Stimulated activated CD4-positive, alpha-beta T cell treated with anti-CD3 and anti-CD28 coated beads, Interleukin-15, amount 100 ng/mL, for 24 hours (primary cell): ENCODE measurements at places on chromosomes 16 and 17.

DNA sequence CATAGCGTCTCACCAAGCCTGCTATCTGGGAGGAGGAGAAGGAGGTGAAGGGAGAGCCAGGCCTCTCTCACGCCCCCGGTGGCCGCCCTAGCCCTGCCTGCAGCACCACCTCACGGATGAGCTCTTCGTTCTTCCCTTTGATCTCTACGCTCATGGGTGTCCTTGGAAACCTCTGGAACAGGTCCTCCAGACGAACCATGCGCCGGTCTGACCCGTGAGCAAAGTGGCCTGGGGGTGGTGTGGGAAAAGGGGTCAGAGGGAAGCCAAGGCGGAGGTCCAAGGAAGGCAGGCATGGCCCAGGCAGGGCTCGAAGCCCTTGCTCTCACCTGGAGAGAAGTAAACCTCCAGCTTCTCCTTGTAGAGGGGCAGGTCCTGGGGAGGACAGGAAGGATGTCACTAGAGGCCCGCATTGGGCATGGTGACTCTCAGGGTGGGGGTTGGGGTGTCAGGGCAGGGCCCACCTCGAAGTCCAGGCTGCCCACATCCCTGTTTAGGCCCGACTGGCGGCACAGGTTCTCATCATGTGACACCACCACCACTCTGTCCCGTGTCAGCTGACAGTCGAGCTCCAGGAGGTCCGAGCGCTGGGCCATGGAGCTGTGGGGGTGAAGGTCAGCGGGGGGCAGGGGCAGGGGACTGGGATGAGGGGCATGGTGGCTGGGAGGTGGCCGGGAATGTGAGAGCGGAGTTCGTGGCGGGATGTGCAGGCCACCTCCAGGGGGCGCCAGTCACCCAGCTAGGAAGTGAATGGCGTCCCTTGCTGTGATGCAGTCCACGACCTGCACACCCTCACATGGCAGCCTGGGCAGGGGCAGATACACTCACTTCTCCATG is 923 bp downstream of the GDPD3 start:
- DNase-seq, result peak; percentile 83

- DNase-seq, result peak; percentile 32
These were observed 120.6 kb downstream of the IRF8 start for GRCh38 chr16:86019446-86020047.

- DNase-seq, result no peak
These were observed 123.6 kb downstream of the OR1D5 start for GRCh38 chr17:2939714-2940351.

GRCh38 chr17:41663451-41664171 is 25.1 kb upstream of the EIF1 start:
- DNase-seq, result no peak

DNA sequence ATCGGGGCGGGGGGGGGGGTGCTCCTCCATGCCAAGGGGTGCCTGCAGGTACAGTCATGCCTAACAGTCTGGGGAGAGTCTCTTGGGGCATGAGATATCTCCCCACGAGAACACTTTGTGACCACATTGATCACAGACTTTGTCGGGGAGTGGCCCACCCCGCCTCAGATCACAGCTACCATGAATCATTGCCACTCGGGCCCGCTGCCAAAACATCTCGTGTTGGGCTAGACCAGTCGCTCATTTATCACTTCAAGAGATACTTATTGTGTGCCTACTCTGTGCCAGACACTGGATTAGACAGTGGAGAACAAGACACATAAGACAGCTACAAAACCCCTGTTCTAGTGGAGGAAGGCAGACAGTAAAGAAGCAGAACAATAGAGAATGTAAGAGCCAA is 72.6 kb downstream of the CLEC16A start:
- peak; percentile 40 for DNase-seq

GRCh38 chr16:48101069-48101674 is 54.6 kb downstream of the ABCC12 start:
- DNase-seq, result peak; percentile 79

- DNase-seq, result no peak
These were observed 96.9 kb downstream of the HS3ST4 start for GRCh38 chr16:25788637-25789036.

DNA sequence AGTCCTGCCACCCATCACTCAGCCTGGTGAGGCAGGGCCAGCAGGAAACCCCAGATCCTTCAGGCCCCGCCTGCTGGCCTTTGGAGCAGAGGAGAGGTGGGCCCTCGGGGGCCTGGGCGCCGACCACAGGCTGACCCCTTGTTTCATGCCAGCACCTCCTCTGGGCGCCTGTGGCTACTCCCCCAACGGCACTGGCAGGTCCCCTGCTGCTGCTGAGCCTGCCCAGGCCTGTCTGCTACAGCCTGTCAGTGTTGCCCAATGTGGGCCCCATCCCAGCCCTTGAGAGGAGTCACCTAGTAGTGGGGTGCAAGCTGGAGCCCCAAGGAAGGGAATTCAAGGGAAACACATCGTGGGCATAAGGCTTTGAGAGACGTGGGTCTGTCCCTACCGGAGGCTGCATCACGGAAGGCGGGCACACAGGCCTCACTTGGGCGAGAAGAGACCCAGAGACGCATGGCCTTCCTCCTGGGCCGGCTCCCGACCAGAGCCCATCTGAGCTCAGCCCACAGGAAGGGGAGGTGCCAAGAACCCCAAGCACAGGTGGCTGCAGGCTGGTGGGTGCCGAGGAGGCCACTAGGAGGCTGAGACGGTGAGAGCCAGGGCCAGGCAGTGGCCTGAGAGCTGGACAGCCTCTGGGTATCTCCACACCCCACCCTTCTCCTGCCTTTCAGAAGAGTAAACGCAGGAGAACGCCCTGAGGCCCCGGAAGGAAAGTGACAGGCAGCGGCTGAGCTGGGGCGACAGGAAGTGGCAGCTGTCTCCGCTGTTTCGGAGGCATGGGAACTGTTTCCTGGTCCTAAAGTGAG is 8.0 kb upstream of the FASN start:
- peak; percentile 83 for DNase-seq

- no peak for DNase-seq
These were observed 1.9 kb downstream of the PMP22 start for GRCh38 chr17:15263206-15263579.

GRCh38 chr16:24778671-24779070 is 49.2 kb downstream of the TNRC6A start:
- DNase-seq, result no peak

GRCh38 chr16:595094-595528 is 5.2 kb downstream of the RAB40C start:
- DNase-seq, result no peak

DNA sequence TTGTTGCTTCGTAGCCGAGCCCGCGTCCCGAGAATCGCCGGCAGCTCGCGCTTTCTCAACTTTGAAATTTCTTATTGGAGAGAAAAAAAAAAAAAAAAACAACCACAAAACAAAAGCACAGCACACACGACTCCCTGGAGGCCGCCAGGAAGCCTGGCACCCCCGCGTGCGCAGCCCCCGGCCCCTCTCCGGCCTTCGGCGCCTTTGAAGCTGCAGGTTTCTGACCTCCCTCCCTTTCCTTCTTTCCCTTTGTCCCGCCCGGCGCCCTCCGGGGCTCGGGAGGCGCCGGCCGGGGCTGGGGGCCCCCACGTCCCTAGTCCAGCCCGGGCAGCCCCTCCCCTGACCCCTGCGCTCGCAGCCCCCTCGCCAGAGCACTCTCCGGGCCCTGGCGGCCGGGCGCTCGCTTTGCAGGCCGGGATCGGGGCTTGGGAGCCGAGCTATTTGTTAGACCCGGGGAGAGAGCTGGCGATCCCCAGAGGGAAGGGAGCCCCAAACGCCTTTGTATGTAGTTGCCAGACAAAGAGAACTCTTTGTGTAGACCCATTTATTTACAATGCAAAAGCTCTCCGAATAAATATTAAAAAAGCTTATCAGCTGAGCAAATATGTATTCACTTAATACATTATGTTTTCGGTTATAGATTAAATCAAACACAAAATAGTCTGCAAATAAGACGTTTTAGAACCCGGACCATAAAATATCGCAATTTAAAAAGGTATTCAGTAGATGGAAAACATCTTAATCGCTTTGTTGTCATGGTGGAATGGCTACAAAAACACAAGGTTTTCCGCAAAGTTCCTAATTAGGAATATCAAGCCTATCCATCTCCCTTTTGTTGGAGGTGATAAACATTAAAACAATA is 2.3 kb downstream of the BAHCC1 start:
- peak; percentile 47 for DNase-seq

- DNase-seq, result no peak
These were observed 149.3 kb upstream of the KCNJ18 start for GRCh38 chr17:21542991-21543390.

- no peak for DNase-seq
These were observed 18.8 kb downstream of the POLR3E start for GRCh38 chr16:22315979-22316378.

GRCh38 chr17:76081295-76082210 is 2.6 kb downstream of the ZACN start:
- no peak for DNase-seq

GRCh38 chr17:64331931-64332493 is 58.6 kb downstream of the PECAM1 start:
- DNase-seq, result no peak

DNA sequence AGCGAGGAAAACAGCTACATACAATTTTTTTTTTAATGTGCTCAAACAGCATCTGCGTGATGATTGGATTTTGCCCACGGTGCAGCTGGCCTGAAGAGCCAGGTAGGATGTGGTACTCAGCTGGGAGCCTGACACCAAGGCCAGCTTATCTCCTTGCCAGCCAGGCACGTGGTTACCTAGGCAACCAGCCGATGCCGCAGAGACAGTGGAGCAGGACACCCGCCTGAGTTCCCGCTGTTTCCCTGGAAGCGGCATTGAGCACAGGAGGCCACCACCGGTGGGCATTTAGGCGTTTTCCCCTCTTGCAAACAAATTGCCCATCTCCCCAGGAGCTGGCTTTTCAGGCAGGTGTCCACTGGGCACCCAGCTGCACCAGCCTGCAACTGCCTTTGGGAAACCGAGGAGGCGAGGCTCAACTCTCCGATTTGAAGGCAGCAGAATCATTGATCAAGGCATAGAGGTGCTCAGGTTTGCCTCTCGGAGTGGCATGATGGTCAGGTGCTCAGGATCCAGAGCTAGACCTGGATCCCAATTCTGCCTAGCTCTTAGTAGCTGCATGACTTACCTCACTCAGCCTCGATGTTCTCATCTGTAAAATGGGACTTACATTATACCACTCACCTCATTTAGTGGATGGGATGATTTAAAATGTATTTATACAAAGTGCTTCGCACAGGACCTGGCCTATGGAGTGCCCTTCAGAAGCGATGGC is 137.5 kb upstream of the PLCG2 start:
- DNase-seq, result no peak

GRCh38 chr16:28924762-28925385 is at the start of gene RABEP2:
TSS of gene RABEP2 (minus strand) at chr16:28925238. CDS start at chr16:28925163, 75 bp downstream.
- peak; percentile 98 for DNase-seq

DNA sequence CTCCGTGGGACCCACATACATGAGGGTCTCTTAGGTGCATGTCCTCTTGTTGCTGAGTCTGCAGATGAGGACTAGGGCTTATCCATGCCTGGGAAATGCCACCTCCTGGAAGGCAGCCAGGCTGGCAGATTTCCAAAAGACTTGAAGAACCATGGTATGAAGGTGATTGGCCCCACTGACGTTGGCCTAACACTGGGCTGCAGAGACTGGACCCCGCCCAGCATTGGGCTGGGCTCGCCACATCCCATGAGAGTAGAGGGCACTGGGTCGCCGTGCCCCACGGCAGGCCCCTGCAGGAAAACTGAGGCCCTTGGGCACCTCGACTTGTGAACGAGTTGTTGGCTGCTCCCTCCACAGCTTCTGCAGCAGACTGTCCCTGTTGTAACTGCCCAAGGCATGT is 38.2 kb upstream of the IL21R start:
- no peak for DNase-seq

DNA sequence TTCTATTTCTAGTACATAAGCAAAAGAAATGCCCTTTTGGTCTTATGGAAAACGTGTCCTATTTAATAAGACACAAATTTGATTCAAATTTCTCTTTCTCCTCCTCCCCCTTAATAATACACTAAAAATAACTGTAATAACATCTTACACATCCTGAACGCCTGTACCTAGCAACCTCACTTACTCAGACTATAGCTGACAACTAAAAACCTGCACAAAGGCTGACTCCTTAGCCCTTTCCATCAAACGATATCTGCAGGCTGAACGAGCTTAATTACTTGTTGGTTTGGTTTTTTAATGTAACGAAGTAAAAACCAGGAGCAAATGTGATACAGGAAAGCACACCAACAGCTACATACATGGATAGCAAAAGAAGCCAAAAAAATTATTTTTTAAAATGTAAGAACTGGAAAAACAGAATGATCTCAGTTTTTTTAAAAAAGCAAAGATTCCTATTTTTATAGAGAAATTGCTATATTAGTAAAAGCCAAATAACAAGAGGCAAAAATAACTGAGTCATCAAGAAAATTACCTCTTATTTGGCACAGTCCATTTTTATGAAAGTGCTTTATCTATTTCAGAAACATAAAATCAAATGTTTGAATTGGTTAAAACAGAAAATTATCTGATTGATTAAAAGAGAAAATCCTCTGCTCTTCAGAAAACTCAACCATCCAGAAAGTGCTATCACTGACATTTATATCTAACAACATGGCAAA is 23.5 kb downstream of the ADCY9 start:
- no peak for DNase-seq

DNA sequence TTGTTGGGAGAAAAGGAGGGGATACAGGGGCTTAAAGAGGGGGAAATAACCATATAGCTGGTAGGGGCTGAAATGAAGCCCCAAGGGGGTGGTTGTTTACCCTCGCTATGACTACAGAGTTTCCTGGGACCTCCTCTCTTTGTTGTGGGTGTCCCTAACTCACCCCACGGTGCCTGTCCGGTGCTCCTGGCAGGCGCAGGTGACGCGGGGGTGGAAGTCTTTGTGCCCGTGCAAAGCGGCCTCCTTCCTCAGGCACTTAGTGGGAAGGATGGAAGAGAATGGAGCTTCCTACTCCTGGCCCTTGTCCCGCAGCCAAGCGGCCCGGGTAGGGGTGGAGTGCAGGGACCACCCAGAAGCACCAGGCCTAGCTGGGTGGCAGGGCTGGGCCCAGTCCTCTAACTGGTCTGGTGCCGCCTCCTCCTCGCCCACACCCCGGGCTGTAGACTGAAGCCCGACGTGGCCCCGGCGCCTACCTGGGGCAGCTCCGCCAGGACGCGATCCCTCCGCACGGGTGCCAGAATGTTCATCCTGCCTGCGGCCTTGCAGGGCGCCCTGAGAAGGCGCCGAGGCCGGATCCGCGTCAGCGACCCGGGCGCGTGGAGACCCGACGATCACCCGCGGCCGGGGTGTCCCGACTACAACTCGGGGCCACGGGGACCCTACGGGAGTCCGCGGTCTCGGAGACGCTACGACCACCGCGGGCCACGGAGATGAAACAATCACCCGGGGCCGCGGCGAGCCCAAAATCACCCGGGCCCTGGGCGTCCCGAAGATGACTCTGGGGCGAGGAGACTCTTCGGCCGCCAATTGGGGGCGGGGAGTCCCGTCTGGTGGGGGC is 709 bp downstream of the RAB34 start:
- DNase-seq, result peak; percentile 51

DNA sequence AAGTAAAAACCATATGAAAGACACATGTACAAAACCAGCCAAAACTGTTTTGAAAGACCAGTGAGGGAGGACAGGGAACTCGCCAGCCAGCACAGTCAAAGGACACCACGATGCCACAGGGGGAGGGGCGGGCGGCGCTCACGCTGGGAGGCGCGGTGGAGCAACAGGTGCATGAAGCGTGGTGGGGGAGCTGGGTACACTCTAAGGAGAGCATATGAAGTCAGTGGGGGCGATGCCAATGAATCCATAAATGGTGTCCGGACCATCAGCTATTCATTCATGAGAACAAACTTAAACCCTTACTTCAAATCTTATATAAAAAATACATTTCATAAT is 101.0 kb upstream of the DNAH17 start:
- DNase-seq, result no peak

GRCh38 chr17:71846561-71847110 is 274.2 kb upstream of the SOX9 start:
- no peak for DNase-seq
